ENCODE measurements at places on chromosomes 6 and 20. TPM values are rescaled to one million over a fixed set of nuclear protein-coding genes. Genes with fewer than 3 reads are reported as not detected.

DNA sequence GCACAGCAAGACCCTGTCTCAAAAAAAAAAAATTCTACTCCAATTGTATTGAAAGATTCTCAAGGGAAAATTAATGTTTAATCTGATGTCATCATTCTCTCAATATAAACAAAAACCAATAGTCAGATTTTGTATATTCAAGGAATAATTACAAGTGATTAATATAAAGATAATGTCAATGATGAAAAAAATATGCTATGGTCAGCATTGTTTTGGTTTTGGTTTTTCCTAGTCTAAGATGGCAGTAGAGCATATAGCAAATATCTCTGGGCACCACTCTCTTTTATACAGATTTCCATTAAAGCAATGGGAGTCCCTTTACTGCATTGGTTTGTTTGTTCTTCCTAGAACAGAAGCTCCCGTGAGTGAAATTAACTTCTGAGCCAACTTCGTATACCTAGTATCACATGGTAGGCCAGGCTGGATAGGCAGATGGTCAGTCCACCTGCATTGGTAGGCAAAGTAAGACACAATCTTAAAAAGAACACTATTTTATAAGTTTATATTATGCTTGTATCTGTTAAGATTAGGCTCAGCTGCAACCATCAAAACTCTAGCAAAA is 523.8 kb upstream of the JARID2 start:
- H3K36me3 ChIP-seq: no peaks in the 10 kb centered on the region
- no peak overlapping the region for H3K27ac ChIP-seq
- H3K4me3 ChIP-seq: no peak overlapping the region
- no peaks in the 10 kb centered on the region for H3K4me1 ChIP-seq
- no peak for DNase-seq
- H3K27me3 ChIP-seq: no peaks in the 10 kb centered on the region

DNA sequence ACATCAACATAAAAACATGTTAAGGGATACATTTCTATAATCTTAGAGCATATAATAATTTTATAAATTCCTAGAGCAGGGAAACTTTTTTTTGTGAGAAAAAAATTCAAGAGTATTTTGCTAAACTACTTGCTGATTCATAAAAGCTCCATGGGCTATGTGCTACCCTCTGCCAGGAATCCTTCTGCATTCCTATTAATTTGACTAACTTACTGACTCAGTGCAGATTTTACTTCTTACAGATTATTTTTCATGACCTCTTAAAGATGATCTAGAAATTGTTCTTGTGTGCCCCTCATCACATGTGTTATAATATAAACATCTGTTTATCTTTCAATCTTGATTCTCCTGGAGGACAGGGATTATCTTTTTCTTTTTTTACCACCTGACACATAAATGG is 5.7 kb downstream of the VTA1 start:
- H3K36me3 ChIP-seq: no peaks in the 10 kb centered on the region
- no peak overlapping the region for H3K27ac ChIP-seq
- H3K4me1 ChIP-seq: peaks cover 14% of the 10 kb centered on the region
- no peaks in the 10 kb centered on the region for H3K27me3 ChIP-seq
- DNase-seq: no peak
- H3K4me3 ChIP-seq: no peak overlapping the region

DNA sequence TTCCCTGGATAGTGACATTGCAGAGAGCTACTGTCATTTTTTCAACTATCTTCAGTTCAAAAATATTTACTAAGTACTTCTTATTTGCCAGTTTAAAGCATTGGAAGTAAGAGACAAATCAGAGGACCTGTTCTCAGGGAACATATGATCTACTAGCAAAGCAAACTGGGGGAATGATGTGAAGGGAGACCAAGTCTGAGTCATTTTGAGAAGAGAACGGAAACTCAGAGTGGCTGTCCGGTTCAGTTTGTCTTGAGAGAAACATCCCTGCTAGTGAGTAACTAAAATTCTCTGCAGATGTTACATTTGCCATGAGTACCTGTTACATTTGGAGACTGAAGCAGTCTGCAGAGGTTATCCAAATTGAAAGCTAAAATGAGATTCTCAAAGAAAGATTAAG is 118.3 kb downstream of the KCNQ5 start:
- no peak overlapping the region for H3K27ac ChIP-seq
- H3K27me3 ChIP-seq: no peaks in the 10 kb centered on the region
- no peak overlapping the region for H3K4me3 ChIP-seq
- no peaks in the 10 kb centered on the region for H3K4me1 ChIP-seq
- no peak for DNase-seq
- H3K36me3 ChIP-seq: no peaks in the 10 kb centered on the region

DNA sequence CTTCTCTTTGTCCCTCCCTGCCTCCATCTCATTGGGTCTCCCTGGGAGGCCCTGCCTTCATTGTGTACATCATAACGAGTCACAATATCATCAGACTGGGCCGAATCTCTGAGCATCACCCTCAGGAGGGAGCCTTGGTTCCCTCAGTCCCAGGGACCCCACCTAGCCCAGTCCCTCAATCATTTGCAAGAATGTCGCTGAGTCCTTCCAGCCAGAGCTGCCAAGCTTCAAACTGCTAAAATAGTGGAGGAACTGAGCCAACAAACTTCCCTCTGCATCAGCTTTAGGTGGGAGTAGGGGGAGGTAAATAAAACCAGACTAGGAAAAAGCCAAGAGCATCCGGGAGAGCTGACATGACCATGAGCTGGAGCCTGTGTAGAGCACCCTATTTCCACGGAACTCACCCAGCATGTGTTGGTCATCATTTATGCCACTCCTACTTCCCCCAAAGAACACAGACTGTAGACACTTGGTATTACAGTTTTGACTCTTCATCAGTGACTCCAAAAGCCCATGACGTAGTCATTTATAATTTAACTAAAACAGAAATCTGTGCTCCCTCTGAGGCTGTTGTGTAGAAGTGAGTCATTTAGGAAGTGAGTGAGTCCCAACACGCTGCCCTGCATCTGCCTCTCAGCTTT is 28.8 kb upstream of the IL17A start:
- H3K27ac ChIP-seq: no peak overlapping the region
- peaks cover 7% of the 10 kb centered on the region for H3K4me1 ChIP-seq
- H3K4me3 ChIP-seq: no peak overlapping the region
- no peak for DNase-seq
- H3K36me3 ChIP-seq: no peaks in the 10 kb centered on the region
- no peaks in the 10 kb centered on the region for H3K27me3 ChIP-seq

DNA sequence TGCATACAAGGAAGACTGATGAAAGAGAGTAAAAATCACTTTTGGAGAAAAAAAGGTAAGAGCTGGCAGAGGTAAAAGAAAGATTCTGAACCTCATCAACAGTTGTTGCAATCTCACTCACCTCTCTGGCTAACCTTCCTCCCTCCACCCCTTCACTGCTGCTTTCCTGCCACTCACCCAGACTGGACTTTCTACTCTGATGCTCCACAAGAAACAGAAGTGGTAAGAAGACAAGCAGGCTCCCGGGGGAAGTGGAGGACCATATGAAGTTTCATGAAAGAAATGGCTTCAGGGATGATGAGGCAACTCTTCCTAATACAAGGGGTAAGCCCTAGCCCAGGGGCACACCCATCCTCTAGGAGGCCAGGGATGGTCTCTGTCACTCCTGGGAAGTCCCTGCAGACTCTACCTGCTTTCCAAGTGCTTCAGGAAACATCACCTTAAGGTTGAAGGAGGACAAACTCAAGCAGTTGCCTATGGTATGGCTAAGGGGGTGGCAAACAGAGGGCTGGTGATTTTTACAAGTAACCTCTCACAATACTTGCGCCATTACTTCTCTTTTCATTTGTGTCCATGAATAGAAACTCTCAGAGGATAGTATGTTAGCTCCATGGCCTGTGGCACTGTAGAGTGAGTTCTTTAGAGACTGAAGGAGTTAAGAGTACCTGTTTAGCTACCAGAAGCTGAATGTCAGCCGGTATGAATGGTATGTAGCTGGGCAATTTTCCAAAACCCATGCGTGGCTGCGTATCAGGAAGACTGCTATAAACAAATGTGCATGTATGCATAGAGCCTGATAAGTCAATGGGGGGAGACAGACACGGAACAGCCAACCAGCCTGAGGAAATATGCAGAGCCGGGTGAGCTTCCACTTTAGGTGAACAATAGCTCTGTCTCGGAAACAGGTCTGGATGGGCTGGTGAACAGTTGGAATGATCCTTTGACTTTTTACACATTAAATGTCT is 112.0 kb downstream of the BACH2 start:
- H3K27ac ChIP-seq: no peak overlapping the region
- no peaks in the 10 kb centered on the region for H3K4me1 ChIP-seq
- DNase-seq: no peak
- H3K36me3 ChIP-seq: no peaks in the 10 kb centered on the region
- H3K4me3 ChIP-seq: no peak overlapping the region

DNA sequence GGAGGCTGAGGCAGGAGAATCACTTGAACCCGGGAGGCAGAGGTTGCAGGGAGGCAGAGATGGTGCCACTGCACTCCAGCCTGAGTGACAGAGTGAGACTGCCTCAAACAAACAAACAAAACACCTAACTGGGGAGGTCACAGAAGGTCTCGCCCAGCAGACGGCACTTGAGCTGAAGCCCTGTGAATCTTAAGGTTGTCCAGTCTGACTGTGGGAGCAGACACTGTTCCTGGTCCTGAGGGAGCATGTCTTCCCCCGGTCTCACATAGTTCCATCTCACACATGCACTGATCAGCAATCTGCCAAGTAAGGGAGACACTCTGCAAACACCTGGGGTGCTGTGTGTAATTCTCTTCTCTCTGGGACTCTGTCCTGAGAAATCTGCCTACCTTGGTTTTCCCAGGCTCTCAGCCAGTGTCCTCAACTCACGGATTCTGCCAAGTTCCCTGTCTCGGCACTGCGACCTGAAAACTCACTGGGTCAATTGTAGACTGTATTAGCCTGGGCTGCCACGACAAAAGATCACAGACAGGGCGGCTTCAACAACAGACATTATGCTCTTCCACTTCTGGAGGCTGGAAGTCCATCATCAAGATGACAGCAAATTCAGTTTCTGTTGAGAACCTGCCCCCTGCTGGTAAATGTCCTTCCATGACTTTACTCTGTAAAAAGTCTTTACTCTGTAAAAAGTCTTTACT is 94.3 kb downstream of the JPH2 start:
- H3K36me3 ChIP-seq: no peaks in the 10 kb centered on the region
- H3K27ac ChIP-seq: no peak overlapping the region
- no peak overlapping the region for H3K4me3 ChIP-seq
- H3K4me1 ChIP-seq: no peaks in the 10 kb centered on the region
- no peaks in the 10 kb centered on the region for H3K27me3 ChIP-seq

The LRP11 gene
- 2.8 TPM for total RNA-seq
